ENCODE measurements at places on chromosomes 6 and 20.

GRCh38 chr20:3771552-3772058, 4.1 kb upstream of the ADISSP start:
- no peak for DNase-seq

GRCh38 chr6:89613790-89614189, 24.8 kb downstream of the LYRM2 start:
- no peak for DNase-seq

- DNase-seq: no peak
Observed at GRCh38 chr6:15400572-15401004, 154.7 kb downstream of the JARID2 start.

DNA sequence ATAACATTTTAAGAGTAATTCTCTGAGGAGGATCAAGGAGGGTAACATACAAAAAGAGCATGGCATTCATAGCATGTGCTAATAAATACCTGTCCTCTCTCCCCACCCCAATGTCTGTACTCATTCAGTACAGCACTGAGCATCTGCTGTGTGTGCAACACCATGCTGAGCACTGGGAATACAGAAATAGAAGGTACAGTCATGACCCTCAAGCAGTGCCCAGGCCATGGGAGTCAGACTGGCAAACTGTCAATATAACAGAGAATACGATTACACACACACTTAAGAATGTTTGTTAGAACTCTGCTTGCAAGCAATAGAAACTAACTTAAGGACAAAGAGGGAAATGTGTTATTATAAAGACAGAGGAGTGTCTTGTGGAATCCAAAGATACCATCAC, 24.7 kb upstream of the ZFAND3 start:
- DNase-seq: no peak

DNA sequence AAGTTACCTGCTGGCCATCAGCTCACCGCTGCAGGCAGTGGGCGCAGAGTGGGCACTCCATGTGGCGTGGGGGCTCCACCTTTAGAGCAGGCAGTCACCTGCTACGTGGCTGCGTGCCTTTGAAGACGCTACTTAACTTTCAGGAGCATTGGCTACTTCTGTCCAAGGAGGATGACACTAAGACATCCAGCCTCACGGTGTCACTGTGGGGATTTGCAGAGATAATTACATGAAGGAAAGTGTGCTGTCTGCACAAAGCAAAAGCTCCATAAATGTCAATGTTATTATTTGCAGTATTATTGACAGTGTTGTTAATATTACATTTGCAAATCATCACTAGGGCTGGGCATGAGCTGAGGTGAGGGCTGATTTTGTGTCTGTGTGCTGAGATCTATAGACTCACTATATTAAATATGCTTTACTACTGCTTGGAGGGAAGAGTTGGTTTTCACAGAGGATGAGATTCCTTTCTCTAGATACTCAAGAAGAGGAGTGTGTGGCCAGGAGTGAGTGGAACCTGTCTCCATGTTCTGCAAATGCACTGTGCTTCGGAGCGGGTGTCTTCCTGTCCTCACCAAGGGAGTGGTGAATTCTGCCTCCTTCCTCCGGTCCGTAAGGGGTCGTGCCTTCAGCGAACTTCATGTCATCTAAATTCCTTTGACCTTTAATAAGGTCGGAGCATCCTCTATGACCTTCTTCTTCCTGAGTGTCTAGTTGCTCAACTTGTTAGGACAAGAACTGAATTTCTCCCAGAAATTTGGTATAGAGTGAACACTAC, 165.8 kb upstream of the SYNDIG1 start:
- DNase-seq: no peak

GRCh38 chr6:9484091-9484490, 930.8 kb downstream of the TFAP2A start:
- no peak for DNase-seq

- DNase-seq: no peak
Observed at GRCh38 chr6:169785566-169785965, 34.1 kb downstream of the ERMARD start.

GRCh38 chr20:43287637-43288036, 97.9 kb upstream of the PTPRT start:
- no peak for DNase-seq

DNA sequence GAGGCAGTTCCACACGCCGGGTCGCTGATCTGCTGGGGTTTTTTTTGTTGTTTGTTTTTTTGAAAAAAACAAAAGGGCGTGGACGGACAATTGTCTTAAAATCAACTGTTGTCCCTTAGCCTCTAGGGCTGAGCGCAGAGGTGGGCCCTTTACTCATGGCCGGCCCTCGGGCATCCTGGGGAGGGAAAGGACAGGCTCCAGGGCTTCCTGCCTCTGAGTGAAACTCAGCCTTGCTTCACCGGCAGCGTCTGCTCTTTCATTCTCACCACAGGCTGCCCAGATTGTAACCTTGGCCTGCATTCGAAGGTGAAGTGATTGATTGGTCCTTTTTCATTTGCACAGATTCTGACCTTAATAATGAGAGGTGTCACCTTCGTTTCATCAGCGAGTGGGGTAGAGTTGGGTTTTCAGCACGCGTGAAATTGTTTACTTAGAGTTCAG, 797 bp downstream of the SMIM13 start:
- DNase-seq: peak; percentile 19

- no peak for DNase-seq
Observed at GRCh38 chr6:167125410-167125809, 2.5 kb downstream of the CCR6 start.

GRCh38 chr6:971981-972640, 279.2 kb upstream of the EXOC2 start:
- no peak for DNase-seq

DNA sequence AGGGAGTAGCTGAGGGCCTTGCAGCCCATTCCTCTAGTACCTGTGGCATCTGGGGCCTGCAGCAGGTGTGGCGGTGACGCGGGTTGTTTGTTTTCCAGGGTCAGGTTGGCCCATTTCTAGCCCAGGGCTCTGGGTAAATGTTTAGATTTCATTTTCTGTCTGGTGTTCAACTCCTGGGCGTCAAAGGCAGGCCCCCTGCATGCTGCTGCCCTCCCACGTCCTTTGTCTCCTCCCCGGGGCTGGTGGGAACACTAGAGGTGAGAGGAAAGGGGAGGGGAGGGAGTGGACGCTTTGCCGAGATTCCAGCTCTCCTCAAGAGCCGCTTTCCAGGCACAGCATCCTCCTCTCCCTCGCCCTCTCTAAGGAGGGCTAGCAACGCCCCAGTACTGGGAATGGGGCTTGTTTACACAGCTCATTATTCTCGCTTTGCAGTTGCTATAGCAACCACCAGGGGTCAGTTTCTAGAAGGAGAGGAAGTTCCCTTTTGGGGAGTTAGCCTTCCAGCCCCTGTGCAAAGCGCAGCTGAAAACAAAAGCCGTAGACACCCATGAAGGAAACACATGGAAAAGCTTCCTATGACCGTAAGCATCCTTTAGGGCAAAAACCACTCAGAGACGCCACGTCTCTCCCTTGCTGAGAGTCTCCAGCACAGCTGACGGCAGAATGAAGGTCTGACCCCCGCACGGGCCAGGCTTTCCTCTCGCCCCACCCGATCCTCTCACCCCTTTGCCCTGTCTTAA, 170.6 kb downstream of the LY86 start:
- DNase-seq: no peak

- DNase-seq: no peak
Observed at GRCh38 chr20:33604991-33605370, 57.1 kb upstream of the C20orf144 start.

DNA sequence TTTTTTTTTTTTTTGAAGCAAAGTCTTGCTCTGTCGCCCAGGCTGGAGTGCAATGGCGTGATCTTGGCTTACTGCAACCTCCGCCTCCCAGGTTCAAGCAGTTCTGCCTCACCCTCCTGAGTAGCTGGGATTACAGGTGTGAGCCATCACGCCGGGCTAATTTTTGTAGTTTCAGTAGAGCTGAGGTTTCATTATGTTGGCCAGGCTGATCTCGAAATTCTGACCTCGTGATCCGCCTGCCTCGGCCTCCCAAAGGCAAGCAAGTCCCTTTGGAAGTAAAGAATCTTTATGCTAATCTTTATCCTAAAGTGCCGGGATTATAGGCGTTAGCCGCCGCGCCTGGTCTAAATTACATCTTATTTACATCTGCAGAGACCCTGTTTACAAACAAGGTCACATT, 1.5 kb downstream of the PSMG4 start:
- DNase-seq: no peak

GRCh38 chr20:9323622-9324021, 190.8 kb upstream of the LAMP5 start:
- DNase-seq: no peak
